ENCODE measurements at places on chromosomes 1 and 21. TPM values are rescaled to one million over a fixed set of nuclear protein-coding genes. Genes with fewer than 3 reads are reported as not detected.

GRCh38 chr1:179016706-179017382, 8.8 kb upstream of the FAM20B start:
- DNase-seq: peak; percentile 92

GRCh38 chr1:237478842-237479241, 411.9 kb downstream of the ZP4 start:
- DNase-seq: no peak

DNA sequence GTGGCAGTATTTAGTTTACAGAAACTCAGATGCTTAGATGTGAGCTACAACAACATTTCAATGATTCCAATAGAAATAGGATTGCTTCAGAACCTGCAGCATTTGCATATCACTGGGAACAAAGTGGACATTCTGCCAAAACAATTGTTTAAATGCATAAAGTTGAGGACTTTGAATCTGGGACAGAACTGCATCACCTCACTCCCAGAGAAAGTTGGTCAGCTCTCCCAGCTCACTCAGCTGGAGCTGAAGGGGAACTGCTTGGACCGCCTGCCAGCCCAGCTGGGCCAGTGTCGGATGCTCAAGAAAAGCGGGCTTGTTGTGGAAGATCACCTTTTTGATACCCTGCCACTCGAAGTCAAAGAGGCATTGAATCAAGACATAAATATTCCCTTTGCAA, 59.7 kb upstream of the ZNF326 start:
- DNase-seq: no peak

DNA sequence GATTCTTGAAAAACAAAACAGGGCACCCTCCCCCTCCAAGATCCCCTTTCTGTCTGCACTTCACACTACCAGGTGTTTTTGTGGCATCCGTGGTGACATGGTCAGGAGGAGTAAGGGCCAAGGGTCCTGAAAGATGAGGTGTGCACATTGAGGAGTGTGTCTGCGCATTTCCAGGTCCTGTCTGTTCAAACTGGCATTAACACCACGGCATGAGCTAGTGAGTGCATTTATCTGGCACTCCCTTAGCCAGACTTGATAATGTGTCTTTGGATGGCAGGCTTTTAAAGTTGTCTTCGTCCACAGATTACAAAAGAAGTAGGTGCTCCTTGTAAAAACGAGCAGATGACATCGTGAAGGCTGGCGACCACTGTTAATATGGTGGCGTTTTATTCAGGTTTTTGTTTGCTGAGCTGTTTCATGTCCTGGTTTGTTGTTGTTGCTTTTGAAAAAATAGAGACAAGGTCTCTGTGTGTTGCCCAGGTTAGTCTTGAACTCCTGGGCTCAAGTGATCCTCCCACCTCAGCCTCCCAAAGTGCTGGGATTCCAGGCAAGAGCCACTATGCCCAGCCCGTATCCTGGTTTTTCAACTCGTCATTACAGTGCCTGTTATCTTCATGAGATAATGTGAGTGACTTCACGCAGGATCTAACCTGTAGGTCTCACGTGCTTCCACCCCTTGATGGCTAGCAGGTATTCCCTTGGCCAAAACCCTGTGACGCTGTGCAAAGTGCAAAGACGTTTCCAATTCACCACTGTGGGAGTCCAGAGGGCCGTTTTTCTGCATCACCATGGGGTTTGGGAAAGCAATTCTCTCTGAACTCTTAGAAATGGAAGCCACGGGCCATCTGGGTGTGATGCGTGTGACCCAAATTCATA, 4.2 kb downstream of the TMEM51 start:
- DNase-seq: no peak

DNA sequence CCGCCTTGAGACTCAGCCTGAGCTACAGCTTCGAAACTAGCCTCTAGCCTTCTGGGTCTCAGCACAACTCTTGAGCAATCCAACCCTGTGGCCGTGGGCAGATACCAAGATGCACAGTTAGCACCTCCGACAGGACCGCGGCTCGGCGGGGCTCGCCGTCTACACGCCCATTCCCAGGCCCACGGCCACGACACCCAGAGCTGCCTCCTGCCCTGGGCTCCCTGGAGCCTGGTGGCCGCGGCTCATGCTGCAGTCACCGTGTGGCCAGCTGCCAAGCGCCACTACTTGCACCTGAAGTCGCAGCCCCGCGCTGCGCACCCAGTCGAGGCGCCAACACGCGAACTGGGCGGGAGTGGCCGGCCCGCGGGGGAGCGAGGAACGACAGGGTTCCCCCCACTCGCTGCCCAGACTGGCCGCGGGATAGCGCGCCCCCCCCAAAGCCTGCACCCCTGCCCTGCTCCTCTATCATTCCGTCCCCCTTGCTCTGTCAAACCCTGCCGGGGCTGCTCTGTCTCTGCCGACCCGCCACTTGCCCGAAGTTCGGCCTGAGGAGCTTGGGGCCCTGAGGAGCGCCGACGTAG, 729 bp upstream of the CDCA8 start:
- peak; percentile 35 for DNase-seq

DNA sequence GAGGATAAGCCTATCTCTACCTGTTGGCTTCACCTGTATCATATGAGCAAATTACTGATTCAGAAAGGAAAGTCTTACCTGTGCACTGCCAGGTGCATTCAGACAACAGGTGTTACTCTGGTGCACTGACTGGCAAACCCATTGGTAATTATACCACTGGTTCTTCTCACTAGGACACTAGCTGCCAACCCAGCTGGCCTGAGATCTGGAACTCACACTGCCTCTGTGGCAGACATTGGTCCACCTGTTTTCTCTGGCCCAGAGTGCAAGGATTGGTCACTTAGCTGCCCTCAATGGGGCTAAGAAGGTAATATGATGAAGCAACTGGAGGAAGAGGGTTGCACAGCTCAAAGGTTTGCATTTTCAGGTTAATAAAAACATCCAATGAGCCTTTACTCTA, 140.2 kb upstream of the DNAH14 start:
- no peak for DNase-seq

- DNase-seq: peak; percentile 70
Measured at GRCh38 chr1:119968068-119968492, 71.8 kb upstream of the ADAM30 start.

DNA sequence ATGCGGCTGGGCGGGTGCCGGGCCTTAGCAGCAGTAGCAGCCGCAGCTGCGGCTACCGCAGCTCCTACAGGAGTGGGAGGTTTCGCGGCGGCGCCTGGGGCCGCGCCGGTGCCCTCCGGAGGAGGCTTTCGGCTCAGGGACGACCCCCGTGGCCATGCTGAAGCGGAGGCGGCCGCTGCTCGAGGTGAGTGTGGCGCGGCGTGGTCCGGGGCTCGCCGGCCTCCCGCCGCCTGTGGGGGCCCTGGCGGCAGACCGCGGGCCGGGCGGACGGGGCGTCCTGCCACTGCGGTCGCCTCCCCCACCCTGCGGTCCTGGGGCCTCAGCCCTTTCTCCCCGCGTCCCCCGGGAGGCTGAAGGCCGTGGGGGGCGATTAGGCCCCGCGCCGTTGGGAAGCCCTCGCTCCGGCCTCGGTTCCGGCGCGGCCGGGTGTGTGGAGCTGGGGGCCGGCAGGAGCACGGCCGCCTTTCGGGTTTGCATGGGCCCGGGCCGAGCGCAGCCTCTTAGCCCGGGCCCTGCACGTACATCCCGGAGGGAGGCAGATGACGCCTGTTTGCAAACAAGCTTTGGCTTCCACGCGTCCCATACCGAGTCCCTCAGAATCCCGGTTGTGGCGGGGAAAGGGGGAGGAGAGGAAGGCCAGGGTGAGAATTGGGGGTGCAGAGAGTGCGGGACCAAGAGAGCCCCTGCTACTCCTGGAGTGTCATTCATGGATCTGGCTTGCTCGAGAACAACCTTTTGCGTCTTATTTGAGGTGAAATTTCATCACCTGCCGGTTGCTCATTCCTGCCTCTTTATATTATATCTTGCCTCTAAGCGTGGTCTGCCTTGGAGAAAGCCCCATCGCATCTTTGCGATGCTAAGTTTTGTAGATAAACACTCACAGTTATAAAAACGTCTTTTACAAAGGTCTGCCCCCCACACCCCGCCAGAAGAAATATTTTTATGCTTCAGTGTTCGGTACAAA, 613 bp downstream of the ZFYVE9 start:
- DNase-seq: peak; percentile 41

DNA sequence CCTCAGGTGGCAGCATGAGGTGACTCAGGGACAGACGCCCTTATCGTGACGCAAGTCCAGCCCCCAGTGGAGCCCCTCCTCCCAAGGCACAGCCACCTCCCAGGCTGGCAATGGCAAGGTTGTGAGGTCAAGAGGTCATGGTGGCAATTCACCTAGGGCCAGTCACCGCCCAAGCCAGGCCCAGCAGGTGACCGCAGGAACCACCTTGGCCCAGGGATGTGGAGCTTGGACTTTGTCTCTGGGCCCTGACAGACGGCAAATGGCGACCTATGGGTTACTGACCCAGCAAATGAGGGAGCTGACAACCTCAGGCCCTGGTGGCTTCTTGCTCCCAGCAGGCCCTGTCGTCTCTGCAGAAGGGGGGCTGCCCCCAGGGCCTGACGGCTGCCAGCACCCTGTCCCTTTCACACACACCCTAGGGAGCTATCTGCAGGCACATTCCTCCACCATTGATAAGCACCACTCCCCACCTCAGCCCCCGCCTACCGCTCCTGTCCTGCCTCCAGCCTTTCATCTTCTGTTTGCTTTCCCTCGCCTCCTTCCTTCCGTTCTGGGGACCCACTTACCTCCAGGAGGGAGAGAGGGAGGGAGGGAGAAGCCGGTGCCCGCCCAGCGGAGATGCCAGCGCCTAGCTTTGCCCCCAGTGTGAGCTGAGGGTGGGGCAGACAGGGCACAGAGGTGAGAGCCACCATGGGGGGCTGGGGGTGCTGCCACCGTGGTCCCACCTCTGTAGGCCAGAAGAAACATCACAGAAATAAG, 12.1 kb downstream of the EPHA2 start:
- DNase-seq: peak; percentile 80

DNA sequence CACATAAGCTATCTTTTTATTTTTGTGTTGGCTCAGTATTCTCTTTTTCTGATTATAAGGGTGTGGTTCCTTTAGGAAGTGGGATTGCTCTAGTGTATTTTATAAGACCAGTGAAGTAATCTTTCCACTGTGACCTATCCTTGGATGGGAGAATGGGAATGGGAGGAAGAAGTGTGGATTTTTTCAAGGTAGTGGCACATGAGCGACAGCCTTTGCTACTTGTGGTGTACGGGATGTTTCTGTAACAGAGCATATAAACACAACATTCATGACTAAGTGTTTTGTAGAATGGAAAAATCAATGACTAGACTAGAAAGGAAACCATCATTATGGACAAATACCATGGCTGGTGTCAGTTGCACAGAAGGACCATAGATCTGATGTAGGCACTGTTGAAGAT, 209.6 kb downstream of the GIPC2 start:
- DNase-seq: no peak

DNA sequence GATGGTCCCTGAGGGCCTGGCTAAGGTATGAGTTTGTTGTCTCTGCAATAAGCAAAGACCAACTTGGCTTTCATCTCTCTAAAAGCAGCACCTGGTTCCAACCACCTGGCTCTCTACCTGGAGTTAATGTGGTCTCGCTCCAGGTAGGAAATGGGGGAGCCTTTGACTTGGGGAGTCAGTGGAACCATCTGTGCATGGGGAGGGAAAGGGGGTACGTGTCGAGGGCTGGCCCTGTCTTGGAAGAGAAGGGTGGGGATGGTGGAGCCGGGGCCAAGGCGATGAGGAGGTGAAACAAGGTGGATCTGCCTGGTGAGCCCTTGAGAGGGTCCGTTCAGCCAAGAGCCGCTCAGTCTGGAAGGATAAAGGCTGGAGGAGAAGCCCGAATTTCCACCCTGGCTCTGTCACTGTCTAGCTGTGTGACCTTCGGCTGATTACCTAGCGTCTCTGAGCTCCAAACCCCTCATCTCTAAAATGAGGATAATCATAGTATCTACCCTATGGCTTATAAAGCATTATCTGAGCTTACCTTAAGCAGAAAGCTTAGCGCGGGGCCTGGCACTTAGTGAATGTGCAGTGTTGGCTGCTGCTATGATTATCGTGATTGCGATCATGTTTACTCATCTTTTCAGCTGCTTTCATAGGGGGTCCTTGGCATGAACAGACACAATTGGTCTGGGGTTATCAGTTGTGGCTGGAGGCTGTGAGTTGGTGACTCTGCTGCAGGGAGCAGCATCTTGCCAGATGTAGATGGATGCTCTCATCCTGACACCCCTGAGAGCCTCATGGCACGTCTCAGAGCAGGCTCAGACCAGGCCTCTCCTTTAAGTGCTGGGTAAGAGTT, 78.7 kb downstream of the ACTL8 start:
- DNase-seq: no peak

- peak; percentile 13 for DNase-seq
Measured at GRCh38 chr1:41741244-41741643, 177.5 kb downstream of the HIVEP3 start.

- DNase-seq: no peak
Measured at GRCh38 chr1:69755647-69756046, 187.9 kb downstream of the LRRC7 start.

DNA sequence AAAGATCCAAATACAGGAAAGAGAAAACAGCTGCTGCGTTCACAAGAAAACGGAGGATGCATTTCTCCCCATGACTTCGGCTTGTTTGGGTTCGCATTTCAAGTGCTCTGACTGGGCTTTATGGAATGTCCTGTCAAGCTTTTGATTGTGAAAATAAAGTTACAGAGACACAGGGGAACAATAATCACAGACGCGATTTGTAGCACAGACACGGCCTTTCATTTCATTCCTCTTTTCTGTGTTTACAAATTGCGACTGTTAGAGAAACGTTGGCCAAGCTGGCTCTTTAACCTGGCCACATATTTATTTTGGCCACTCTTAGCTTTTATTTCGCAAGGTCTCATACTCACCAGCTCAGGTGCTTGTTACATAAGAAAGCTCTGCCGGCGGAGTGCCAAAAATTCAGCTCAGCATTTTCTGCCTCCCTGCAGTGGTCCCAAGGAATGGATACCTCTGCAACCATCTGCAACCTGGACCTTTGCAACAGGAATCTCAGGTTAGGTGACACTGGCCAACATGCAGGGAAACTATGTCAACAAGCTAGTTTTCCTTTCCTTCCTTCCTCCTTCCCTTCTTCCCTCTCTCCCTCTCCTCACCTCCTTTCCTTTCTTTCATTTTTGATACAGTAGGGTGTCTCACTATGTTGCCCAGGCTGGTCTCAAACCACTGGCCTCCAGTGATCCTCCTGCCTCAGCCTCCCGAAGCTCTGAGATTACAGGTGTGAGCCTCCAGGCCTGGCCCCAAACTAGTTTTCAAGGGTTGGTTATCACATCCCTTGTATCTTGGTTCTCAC, 58.2 kb upstream of the SLC45A1 start:
- peak; percentile 81 for DNase-seq

- no peak for DNase-seq
Measured at GRCh38 chr21:46046471-46046870, 51.4 kb upstream of the COL6A2 start.

GRCh38 chr1:178999061-178999460, 26.6 kb upstream of the FAM20B start:
- DNase-seq: no peak

DMBX1 gene
- not detected for total RNA-seq

TTLL7 gene
- total RNA-seq: 0.79 TPM

CFHR3 gene
- not detected for total RNA-seq

FAM72D gene
- 0.13 TPM for total RNA-seq

GPX7 gene
- total RNA-seq: 1.7 TPM

FMO5 gene
- 0.51 TPM for total RNA-seq

CDC42 gene
- total RNA-seq: 613 TPM

RNU1-3 gene
- 5,262 TPM for total RNA-seq

KRTAP7-1 gene
- total RNA-seq: not detected

TCHHL1 gene
- total RNA-seq: not detected

PTPRU gene
- total RNA-seq: 53.2 TPM

RXFP4 gene
- not detected for total RNA-seq

Data from bronchial epithelial cell (primary cell).